ENCODE measurements at places on chromosomes 7 and 10. TPM values are rescaled to one million over a fixed set of nuclear protein-coding genes. Genes with fewer than 3 reads are reported as not detected.

CYP26C1 gene
- total RNA-seq = 2.0 TPM

AGAP9 gene
- 14.4 TPM for total RNA-seq

- no peaks in the 10 kb centered on the region for H3K27me3 ChIP-seq
- no peak overlapping the region for H3K4me3 ChIP-seq
- H3K4me1 ChIP-seq = no peaks in the 10 kb centered on the region
- H3K27ac ChIP-seq = no peak overlapping the region
- no peaks in the 10 kb centered on the region for H3K36me3 ChIP-seq
- no peak for DNase-seq
These were observed 38.7 kb downstream of the INSYN2A start for GRCh38 chr10:127157506-127158200.

DNA sequence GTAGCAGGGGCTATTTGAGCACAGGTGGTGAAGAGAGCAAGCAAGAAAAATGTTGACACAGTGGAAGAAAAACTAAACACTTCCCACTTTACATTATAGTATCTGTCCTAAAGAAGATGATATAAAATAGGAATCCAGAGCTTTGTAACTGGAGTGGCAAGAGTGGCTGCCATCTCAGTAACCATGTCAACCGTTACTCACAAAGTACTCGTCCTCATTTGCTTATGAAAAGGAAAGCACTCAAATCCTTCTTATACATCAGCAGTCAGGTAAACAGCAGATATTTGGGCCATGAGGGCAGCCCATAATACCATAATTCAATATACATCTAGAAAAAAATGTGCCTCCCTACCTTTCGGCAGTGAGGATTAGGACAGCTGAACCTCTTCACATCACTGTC, 70.1 kb downstream of the RNF216 start:
- no peak for DNase-seq
- peaks cover 33% of the 10 kb centered on the region for H3K36me3 ChIP-seq
- no peak overlapping the region for H3K27ac ChIP-seq
- H3K27me3 ChIP-seq = no peaks in the 10 kb centered on the region

Measured in endothelial cell of umbilical vein (primary cell).